ENCODE measurements at places on chromosomes 3 and 15. TPM values are rescaled to one million over a fixed set of nuclear protein-coding genes. Genes with fewer than 3 reads are reported as not detected.

The PHLDB2 gene
- total RNA-seq, result 6.0 TPM

The ATP8B4 gene
- total RNA-seq, result 0.31 TPM

The PROK2 gene
- 1.4 TPM for total RNA-seq

The CHRFAM7A gene
- 0.50 TPM for total RNA-seq

The SPESP1 gene
- not detected for total RNA-seq

- H3K36me3 ChIP-seq, result no peaks in the 10 kb centered on the region
- H3K27me3 ChIP-seq, result no peaks in the 10 kb centered on the region
- peaks cover 4% of the 10 kb centered on the region for H3K4me1 ChIP-seq
- H3K27ac ChIP-seq, result no peak overlapping the region
- H3K4me3 ChIP-seq, result no peak overlapping the region
Observed at GRCh38 chr15:86629409-86630356, 550.0 kb downstream of the AGBL1 start.

GRCh38 chr3:52535411-52536111, 844 bp upstream of the UQCC5 start:
- H3K36me3 ChIP-seq, result peaks cover 3% of the 10 kb centered on the region
- no peak overlapping the region for H3K27ac ChIP-seq
- DNase-seq, result no peak
- H3K4me1 ChIP-seq, result peaks cover 64% of the 10 kb centered on the region

DNA sequence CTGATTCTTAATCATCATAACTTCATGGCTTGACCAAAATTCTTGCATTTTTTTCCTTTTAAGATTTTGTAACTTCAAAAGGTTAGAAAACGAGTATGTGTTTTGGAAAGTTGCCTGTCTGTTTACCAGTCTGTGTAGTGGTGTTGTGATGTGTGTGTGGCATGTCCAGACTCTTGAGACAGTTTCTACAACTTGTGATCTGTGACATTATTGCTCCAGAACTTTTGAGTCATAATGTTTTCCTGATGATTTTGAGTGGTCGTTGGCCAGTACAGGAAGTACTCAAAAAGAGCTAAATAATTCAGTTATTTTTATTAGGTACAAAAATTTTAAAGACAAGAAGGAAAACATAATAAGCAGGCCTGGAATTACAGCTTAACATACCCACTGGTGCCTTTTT, 229.0 kb upstream of the C2CD4B start:
- H3K27ac ChIP-seq, result no peak overlapping the region
- no peak for DNase-seq
- peaks cover 21% of the 10 kb centered on the region for H3K4me1 ChIP-seq
- peaks cover 36% of the 10 kb centered on the region for H3K27me3 ChIP-seq

DNA sequence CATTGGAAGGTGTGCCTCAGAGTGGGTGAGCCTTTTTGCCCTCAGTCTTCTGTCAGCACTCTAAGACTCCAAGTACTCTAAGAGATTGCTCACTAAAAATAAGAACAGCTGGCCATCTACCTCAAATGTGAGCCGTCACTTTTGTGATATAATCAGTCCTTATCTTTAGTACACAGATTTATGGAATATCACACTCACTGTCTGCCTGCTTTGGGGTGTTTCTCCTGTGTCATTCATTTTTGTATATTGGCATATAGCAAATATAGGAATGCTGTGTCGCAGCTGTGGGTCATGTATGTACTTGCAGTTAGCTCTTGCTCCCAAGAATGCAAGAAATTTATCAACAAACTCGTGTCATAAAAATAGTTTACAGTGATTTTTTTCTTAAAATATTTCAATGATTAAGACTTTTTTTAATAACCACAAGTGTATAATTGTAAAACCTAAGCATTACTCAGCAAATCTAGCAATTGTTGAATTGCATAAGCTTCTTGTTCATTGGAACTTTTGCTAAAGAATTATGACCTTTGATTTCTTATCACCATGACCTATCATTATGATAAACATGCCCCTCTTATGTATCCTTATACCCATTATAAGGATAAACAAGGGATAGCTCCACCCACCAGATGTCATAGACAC, 18.8 kb downstream of the SETD5 start:
- no peak overlapping the region for H3K27ac ChIP-seq
- H3K4me1 ChIP-seq, result peaks cover 20% of the 10 kb centered on the region
- no peaks in the 10 kb centered on the region for H3K36me3 ChIP-seq
- DNase-seq, result no peak
- H3K27me3 ChIP-seq, result no peaks in the 10 kb centered on the region
- no peak overlapping the region for H3K4me3 ChIP-seq

DNA sequence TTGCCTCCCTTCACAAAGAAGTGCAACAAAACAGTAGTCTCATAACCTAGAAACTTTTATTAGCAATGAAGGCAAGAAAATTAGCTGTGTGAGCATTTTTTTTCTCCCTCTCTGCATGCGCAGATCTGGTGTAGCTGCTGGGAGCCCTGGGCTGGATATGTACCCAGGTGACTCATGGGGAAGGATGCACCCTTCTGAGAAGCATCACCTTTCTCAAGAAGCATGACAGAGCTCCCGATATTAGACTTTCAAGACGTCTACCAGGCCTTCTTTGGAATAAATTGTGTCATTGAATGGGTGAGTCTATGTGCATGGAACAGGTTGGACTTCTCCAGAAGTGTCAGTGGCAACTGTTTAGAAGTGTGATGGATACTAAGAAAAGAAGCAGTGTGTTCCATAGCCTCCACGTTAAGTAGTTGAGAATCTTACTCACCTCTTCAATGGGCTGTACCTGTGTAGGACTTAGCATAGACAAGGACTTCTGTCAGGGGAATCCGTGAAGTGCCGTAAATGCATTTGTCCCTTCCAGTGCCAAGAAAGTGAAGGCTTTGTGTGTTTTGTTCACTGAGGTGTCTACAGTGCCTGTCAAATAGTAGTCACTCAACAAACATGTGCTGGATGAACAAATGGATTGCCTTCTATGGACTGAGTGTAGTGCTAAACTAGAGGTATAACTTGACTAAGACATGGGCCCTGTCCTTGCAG, 47.7 kb upstream of the RASGRP1 start:
- H3K27me3 ChIP-seq, result no peaks in the 10 kb centered on the region
- H3K4me1 ChIP-seq, result peaks cover 37% of the 10 kb centered on the region
- DNase-seq, result peak; percentile 16
- no peaks in the 10 kb centered on the region for H3K36me3 ChIP-seq
- H3K27ac ChIP-seq, result no peak overlapping the region

DNA sequence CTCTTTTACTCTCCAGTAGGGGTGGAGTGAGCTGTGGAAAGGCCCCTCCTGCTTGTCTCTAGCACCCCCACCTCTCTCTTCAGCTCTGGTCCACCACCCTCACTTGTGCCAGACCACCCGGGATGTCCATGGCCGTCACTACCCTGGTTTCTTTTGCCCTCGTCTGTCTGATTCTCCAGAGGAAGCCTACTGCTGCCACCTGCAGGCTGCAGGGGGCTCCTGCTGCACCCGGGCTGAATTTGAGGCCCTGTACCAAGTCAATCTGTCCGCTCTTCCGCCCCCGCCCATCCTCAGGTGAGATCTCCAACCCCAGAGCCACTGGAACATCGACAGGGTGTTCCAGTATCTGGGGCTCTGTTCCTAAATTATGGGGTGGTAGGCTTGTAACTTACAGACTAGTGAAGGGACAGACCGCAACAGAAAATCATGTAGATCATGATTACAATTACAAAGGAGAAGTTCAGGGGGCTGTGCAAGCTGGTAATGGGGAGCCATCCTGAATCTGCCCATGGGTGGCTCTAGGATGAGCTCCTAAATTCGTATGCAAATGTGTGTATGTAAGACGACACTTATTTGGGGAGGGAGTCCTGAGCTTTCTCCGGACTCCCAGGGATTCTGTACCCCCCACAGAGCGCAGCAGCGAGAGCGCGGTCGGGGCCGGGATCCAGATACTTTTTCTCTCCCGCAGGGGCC, 683 bp upstream of the UNC45A start:
- peaks cover 73% of the 10 kb centered on the region for H3K4me1 ChIP-seq
- H3K4me3 ChIP-seq, result peak overlapping the region; percentile 84
- H3K36me3 ChIP-seq, result peaks cover 20% of the 10 kb centered on the region
- H3K27ac ChIP-seq, result peak overlapping the region; percentile 67
- DNase-seq, result peak; percentile 91

GRCh38 chr3:104960579-104960978, 406.1 kb upstream of the ALCAM start:
- no peaks in the 10 kb centered on the region for H3K4me1 ChIP-seq
- H3K27ac ChIP-seq, result no peak overlapping the region
- H3K27me3 ChIP-seq, result no peaks in the 10 kb centered on the region
- no peaks in the 10 kb centered on the region for H3K36me3 ChIP-seq
- DNase-seq, result no peak

DNA sequence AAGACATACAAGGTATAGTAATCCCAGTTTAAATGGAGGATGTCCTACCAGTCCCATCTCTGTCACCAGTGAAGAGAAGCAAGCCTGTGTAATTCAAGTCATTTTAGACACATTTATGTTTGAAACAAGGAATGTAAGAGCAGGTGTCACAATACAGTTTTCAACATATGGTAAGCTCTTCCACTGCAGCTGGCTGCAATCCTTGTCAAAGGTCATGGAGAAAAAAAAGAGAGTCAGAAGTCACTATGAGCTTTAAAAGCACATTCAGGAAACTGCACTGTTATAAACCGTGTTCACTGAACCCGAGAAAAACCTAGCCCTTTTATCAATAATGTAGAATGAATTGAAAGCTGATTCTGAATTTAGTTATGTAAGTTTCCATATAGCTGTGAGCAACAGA, 206.4 kb downstream of the NAALADL2 start:
- no peaks in the 10 kb centered on the region for H3K4me1 ChIP-seq
- no peak overlapping the region for H3K27ac ChIP-seq
- no peak overlapping the region for H3K4me3 ChIP-seq
- no peaks in the 10 kb centered on the region for H3K27me3 ChIP-seq
- no peak for DNase-seq

GRCh38 chr15:56251315-56252095, 7.8 kb upstream of the RFX7 start:
- no peaks in the 10 kb centered on the region for H3K4me1 ChIP-seq
- H3K27ac ChIP-seq, result no peak overlapping the region

GRCh38 chr3:25381083-25381482, 47.0 kb upstream of the RARB start:
- no peaks in the 10 kb centered on the region for H3K27me3 ChIP-seq
- H3K27ac ChIP-seq, result no peak overlapping the region
- H3K36me3 ChIP-seq, result no peaks in the 10 kb centered on the region
- H3K4me1 ChIP-seq, result no peaks in the 10 kb centered on the region
- DNase-seq, result no peak

GRCh38 chr3:80000022-80000421, 232.2 kb upstream of the ROBO1 start:
- H3K27me3 ChIP-seq, result no peaks in the 10 kb centered on the region
- DNase-seq, result no peak
- H3K36me3 ChIP-seq, result no peaks in the 10 kb centered on the region
- no peak overlapping the region for H3K27ac ChIP-seq
- no peaks in the 10 kb centered on the region for H3K4me1 ChIP-seq
- no peak overlapping the region for H3K4me3 ChIP-seq

DNA sequence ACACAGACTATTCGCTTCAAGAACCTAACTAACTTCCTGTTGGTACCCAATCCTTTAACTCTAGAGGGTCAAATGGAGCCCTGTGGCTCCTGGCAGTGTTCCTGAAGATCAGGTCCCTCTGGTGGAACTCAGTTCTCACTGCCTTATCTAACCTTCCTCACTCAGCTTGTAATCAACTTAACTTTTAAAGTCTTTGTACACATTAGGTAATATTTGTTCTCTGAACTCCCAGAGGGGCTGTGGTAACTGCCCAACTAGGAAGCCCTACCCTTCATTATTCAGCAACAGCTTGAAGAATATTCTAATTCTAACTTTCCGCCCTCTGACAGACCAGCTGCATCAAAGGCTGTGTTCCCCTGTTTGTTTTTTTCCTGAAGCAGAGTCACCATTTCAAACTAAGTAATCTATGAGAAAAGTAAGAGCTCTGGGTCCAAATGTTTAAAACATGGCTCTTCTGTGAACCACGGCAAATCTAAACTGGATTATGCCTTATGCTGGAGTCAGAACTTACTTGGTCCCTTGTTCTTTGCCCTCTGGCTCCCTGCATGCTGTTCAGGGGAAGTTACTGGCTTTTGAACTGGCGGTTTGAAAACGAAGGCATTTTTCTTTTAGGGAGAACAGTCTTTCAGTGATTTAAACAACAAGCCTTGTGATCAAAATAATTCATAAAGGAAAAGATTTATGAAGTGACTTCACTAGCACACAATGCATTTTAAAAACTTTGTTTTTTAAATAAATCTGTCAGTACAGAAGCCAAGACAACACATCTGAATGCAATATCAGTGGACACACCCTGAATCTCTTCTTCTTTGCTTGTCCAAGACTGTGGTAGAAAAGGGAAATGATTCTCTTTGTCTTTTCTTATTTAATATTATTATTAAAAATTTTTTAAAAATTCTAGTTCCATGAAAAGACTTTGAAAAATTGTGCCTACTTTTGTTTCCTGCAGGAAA, 365.6 kb downstream of the TIGIT start:
- DNase-seq, result no peak
- H3K4me3 ChIP-seq, result no peak overlapping the region
- no peaks in the 10 kb centered on the region for H3K36me3 ChIP-seq

DNA sequence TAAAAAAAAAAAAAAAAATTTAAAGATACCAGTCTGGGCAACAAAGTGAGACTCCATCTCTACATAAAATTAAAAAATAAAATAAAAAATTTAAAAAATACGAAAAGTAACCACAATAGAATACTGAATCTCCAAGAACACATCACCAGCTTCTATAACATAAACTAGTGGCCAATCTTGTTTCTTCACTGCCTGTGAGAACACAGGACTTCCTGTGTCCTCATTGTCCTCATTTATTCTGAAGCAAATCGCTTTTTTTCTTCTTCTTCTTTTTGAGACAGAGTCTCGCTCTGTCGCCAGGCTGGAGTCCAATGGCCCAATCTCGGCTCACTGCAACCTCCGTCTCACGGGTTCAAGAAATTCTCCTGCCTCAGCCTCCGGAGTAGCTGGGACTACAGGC, 28.6 kb upstream of the RAB7A start:
- H3K36me3 ChIP-seq, result no peaks in the 10 kb centered on the region
- H3K27me3 ChIP-seq, result peaks cover 9% of the 10 kb centered on the region
- peaks cover 9% of the 10 kb centered on the region for H3K4me1 ChIP-seq

DNA sequence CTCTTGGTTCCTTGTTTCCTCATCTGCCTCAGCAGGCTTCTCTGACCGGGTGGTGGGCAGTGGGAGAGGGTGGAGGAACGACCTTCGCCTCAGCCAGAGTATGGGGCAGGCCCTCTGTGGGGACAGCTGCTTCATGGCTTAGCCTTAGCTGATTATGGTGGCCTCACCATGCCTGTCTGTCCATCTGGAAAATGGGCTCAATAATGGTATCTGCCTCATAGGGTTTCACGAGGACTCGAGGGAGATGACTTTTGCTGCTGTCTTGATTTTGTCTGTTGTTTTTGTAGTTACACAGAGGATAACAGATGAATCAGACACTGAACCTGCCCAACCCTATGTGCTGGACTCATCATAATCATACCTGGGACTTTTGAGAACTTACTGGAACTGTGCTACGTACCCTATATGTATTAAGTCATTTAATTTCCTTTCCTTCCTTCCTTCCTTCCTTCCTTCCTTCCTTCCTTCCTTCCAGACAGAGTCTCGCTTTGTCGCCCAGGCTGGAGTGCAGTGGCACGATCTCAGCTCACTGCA, 46.5 kb downstream of the CDC25A start:
- no peaks in the 10 kb centered on the region for H3K36me3 ChIP-seq
- no peaks in the 10 kb centered on the region for H3K4me1 ChIP-seq
- DNase-seq, result no peak
- no peaks in the 10 kb centered on the region for H3K27me3 ChIP-seq
- H3K4me3 ChIP-seq, result no peak overlapping the region
- no peak overlapping the region for H3K27ac ChIP-seq
